Keratinocyte (primary cell): ENCODE measurements at places on chromosomes 5 and 9. TPM values are rescaled to one million over a fixed set of nuclear protein-coding genes. Genes with fewer than 3 reads are reported as not detected.
A peak's percentile ranks its signal among the peaks of the same experiment; 100 is the strongest.

- H3K27ac ChIP-seq: no peak overlapping the region
- H3K4me1 ChIP-seq: peaks cover 3% of the 10 kb centered on the region
- H3K36me3 ChIP-seq: no peaks in the 10 kb centered on the region
Observed at GRCh38 chr9:136254381-136255165, 9.0 kb upstream of the QSOX2 start.

DNA sequence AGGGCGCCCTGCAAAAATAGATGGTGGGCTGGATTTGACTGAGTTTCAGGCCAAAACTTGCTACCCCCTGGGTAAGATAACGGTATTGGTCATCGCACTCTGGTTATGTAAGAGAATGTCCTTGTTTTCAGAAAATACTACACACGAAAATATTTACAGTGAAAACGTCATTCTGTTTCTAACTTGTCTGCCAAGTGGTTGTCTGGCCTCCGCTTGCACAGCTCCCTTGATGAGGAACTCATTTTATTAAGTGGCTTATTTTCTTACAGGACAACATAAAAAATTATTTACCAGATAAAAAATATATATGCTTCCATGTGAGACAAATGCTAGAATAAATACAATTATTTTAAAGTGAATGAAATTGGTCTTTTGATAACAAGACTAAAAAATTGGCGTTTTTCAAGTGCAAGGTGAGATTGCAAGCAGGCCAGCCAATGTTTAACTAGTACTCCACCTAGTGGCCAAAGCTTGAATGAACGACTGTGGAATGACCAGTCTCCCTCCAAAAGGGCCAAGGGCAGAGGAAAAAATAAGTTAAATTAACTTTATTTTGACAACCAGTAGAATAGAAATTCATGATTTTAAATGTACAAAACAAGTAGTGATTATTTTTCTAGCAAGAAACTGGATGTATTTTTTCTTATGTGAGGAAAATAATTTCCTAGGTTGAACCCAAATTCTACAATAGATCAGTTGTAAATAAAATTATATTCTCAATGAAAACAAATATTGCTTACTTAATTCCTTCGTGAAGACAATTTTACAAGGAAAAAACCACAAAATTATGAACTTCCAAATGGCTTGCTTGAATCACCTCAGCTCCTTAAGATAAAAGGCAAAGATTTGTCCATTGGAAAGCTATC is 93.2 kb downstream of the ZFAND5 start:
- no peaks in the 10 kb centered on the region for H3K36me3 ChIP-seq
- H3K27ac ChIP-seq: no peak overlapping the region
- DNase-seq: no peak
- H3K27me3 ChIP-seq: no peaks in the 10 kb centered on the region
- H3K4me1 ChIP-seq: peaks cover 13% of the 10 kb centered on the region
- no peak overlapping the region for H3K4me3 ChIP-seq

DNA sequence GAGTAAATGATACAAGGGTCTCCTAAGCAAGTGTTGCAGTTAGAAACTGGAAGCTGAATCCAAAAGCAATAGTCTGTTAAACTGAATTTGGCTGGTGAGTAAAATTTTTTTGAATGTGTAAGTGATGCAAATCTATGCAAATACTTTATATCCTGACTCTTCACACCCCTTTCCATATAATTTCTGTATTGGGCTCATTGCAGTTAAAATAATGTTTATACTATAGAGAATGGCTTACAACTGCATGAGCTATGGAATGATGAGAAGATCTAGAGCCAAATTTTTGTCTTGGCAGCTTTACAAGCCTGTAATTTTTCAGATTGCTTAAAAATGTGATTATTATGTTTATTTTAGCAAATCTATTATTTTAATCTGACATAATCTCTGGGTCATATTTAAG is 57.0 kb upstream of the GABRA1 start:
- DNase-seq: no peak
- no peak overlapping the region for H3K27ac ChIP-seq
- no peaks in the 10 kb centered on the region for H3K4me1 ChIP-seq
- H3K36me3 ChIP-seq: no peaks in the 10 kb centered on the region
- H3K27me3 ChIP-seq: no peaks in the 10 kb centered on the region

DNA sequence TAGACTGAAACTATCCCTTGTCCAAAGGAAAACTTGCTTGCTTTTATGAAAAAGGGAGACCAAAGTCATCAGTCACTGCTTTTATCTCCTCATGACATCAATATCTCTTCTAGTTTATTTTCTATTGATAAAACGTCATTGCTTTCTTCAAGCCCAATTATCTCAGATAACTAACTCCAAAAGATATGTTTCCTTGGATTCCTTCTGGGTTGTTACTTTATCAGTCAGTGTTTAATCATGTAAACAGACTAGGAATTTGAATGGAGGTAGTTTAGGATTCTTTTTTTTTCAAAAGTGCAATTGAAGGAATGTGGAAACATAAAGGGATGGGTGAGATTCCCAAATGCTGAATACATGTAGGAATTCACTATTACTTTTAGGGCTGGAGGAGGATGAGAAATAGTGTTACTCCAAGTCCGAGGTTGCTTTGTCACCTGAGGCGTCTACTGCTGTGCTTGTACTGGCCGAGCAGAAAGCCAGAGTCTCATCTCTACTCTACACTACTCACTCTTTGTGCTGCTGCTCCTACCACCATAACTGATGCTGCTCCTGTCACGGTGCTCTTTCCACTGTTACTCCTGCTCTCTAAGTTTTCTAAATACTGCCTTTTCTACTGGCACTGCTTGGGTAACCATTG is 1697.1 kb upstream of the NUDT12 start:
- no peak for DNase-seq
- no peaks in the 10 kb centered on the region for H3K4me1 ChIP-seq
- no peak overlapping the region for H3K27ac ChIP-seq
- no peaks in the 10 kb centered on the region for H3K27me3 ChIP-seq
- no peak overlapping the region for H3K4me3 ChIP-seq
- no peaks in the 10 kb centered on the region for H3K36me3 ChIP-seq

- no peaks in the 10 kb centered on the region for H3K4me1 ChIP-seq
- H3K27me3 ChIP-seq: no peaks in the 10 kb centered on the region
- no peak overlapping the region for H3K4me3 ChIP-seq
- DNase-seq: no peak
- H3K36me3 ChIP-seq: no peaks in the 10 kb centered on the region
Observed at GRCh38 chr9:120265791-120266190, 314.2 kb downstream of the CDK5RAP2 start.

GRCh38 chr5:14264605-14265316 is 121.6 kb downstream of the TRIO start:
- H3K27ac ChIP-seq: peak overlapping the region; percentile 72
- H3K4me1 ChIP-seq: peaks cover 73% of the 10 kb centered on the region
- no peaks in the 10 kb centered on the region for H3K36me3 ChIP-seq
- peak; percentile 82 for DNase-seq

DNA sequence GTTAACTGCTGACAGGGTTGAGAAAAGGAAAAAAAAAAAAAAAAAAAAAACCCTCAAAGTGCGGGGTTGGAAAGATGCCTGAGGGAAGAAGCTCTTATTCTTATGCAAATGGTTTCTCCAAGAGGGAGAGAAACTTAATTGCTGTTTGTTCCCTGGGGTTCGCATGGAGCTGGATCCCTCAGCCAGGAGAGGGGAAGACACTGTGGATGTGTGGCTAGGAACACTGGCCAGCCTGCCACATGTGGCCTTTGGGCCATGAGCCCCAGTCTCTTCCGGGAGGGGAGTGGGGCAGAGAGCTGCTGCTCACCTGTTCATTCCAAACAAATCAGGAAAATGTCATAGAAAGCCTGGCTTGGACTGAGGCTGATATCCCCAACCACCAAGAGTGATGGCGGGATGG is 9.4 kb upstream of the SCGB3A2 start:
- H3K4me1 ChIP-seq: no peaks in the 10 kb centered on the region
- no peaks in the 10 kb centered on the region for H3K27me3 ChIP-seq
- no peak overlapping the region for H3K4me3 ChIP-seq
- DNase-seq: no peak
- no peaks in the 10 kb centered on the region for H3K36me3 ChIP-seq
- H3K27ac ChIP-seq: no peak overlapping the region

DNA sequence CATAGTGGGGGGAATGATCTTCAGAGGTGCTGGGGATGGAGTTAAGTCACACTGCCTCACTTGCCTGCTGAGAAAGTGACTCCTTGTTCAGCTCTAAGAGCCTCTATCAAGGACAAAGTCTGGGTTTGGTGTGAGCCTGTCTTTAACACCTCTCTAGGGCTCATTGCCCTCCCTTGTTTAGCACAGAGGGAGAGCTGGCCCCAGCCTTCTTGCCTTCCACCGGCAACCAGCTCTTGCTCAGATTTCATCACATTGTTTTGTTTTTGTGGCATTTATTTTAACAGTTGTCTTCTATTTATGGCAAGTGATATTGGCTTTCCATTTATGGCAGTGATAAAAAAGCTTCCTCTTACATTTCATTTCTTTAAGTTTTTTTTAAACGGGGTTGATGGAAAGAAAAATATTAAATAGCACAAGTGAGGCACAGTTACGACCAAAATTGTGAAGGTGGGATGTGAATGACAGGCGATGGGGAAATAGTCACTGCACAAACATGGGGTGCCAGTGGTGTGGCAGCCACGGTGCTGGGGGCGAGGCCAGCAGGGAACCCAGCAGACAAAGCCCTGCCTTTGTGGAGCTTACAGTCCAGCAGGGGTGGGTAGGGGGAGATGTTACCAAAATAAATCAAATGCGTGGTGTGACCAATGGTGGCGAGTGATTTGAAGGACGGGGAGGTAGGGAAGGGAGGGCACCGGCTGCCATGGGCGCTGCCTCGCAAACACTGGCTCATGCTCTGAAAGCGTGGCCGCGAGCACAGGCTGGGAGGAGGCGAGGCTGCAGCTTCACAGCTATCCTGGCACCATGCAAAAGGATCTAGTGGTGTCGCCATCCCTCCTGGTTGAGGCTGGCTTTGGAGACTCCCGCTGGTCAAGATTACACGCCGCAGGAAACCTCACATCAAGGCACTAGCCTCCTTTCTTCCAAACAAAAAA is 21.2 kb upstream of the UNC5A start:
- H3K27ac ChIP-seq: no peak overlapping the region
- H3K4me1 ChIP-seq: peaks cover 39% of the 10 kb centered on the region
- no peak for DNase-seq
- H3K36me3 ChIP-seq: no peaks in the 10 kb centered on the region
- H3K27me3 ChIP-seq: peaks cover 11% of the 10 kb centered on the region

DNA sequence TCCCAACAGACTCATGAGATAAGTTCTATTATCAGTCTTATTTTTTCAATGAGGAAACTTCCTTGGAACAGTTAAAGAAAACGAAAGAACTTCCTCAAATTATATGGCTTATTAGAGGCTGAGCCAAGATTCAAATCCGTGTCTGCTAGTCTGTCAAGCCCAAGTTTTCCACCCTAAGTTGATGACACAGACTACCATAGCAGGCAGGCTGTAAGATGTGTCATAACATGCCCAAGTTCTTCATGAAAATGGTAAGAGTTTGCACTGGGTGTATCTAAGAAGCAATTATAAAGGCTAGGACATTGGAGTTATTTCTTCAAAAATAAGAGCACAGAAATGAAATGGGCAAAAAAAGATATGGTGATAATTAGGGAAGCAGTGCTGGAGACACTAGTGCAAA is 634.5 kb downstream of the BRINP1 start:
- H3K4me3 ChIP-seq: no peak overlapping the region
- DNase-seq: no peak
- no peaks in the 10 kb centered on the region for H3K4me1 ChIP-seq
- no peak overlapping the region for H3K27ac ChIP-seq

DNA sequence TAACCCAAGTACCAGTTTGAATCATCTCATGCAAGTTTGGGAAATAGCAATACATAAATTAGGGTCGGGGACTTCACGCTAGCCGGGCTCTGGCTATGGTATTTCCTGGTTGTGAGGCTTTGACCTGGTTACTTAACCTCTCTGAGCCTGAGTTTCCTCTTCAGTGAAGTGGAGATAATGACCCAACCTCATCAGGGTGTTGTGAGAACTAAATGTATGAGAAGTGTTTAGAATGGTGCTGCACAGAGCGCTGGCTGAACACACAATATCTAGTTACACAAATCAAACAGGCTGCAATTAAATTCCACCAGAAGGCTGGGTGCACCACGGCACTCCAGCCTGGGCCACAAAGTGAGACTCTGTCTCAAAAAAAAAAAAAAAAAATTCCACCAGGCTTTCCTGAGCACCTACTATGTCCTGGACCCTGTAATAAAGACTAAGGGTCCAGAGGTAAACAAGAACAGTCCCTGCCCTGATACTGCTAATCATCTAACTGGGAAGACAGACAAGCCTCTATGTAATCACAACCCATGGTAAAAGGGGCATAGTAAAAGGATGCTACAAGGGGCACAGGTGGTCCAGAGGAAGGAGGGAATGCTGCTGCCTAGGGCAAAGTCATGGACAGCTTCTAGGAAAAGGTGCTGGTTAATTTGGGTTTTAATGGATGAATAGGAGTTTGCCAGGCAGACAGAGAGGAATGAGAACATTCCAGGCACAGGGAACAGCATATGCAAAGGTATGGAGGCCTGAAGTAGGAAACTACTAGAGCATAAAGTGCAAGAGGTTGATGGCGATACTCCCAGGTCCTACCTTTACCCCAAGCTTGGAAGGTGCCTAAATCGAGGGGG is 27.7 kb downstream of the DUSP1 start:
- DNase-seq: no peak
- H3K27ac ChIP-seq: no peak overlapping the region
- H3K4me1 ChIP-seq: peaks cover 11% of the 10 kb centered on the region
- H3K36me3 ChIP-seq: no peaks in the 10 kb centered on the region
- H3K4me3 ChIP-seq: no peak overlapping the region

- no peak overlapping the region for H3K27ac ChIP-seq
- no peaks in the 10 kb centered on the region for H3K4me1 ChIP-seq
- H3K36me3 ChIP-seq: no peaks in the 10 kb centered on the region
- H3K4me3 ChIP-seq: no peak overlapping the region
- H3K27me3 ChIP-seq: no peaks in the 10 kb centered on the region
Observed at GRCh38 chr5:91541696-91542095, 158.6 kb upstream of the ARRDC3 start.

DNA sequence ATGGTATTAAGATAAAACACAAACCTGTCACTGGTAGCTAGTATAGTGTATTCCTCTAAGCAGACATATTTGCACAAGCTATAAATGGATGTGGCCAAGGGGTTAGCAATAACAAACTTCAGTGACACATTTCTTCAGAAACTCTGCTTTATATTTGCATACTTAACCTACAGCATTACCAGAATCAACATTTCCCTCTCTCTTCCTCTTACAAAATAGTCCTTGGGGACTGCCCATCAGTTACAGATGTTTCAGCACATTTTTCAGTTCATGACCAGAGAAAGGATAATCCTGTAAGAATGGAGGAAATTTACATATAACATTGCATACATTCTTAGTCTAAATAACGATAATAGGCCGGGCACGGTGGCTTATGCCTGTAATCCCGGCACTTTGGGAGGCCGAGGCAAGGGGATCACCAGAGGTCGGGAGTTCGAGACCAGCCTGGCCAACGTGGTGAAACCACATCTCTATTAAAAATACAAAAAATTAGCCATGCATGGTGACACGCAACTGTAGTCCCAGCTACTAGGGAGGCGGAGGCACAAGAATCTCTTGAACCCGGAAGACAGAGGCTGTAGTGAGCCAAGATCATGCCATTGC is 25.3 kb upstream of the SLC1A1 start:
- H3K4me3 ChIP-seq: no peak overlapping the region
- H3K4me1 ChIP-seq: no peaks in the 10 kb centered on the region
- H3K27ac ChIP-seq: no peak overlapping the region
- no peaks in the 10 kb centered on the region for H3K27me3 ChIP-seq
- no peak for DNase-seq
- H3K36me3 ChIP-seq: no peaks in the 10 kb centered on the region

The TSC1 gene
- 26.1 to 28.6 TPM (median 27.7 TPM) in 3 replicates for polyA plus RNA-seq

The TMC1 gene
- polyA plus RNA-seq: 0.05 to 0.24 TPM (median 0.12 TPM) in 3 replicates

The IFNB1 gene
- polyA plus RNA-seq: 0.07 TPM in 1 of 3 replicates, not detected in the others

The ESM1 gene
- 0.07 TPM in 1 of 3 replicates, not detected in the others for polyA plus RNA-seq

The SOX30 gene
- 0.03 to 0.06 TPM (median 0.05 TPM) in 3 replicates for polyA plus RNA-seq

The PCDHGA5 gene
- polyA plus RNA-seq: 0.01 to 0.07 TPM (median 0.06 TPM) in 3 replicates

The PLPP7 gene
- polyA plus RNA-seq: not detected in 3 replicates

The MYMK gene
- polyA plus RNA-seq: not detected in 3 replicates

The PRLR gene
- 0.04 to 0.10 TPM in 2 of 3 replicates, not detected in the other for polyA plus RNA-seq

The NR6A1 gene
- 1.1 to 1.9 TPM (median 1.8 TPM) in 3 replicates for polyA plus RNA-seq

The EXOSC2 gene
- polyA plus RNA-seq: 22.1 to 37.5 TPM (median 35.9 TPM) in 3 replicates

The IL33 gene
- 1.6 to 33.2 TPM (median 7.8 TPM) in 3 replicates for polyA plus RNA-seq

The GPR151 gene
- polyA plus RNA-seq: not detected in 3 replicates
